CD4-positive, alpha-beta memory T cell (primary cell): ENCODE measurements at places on chromosomes 7 and 10. TPM values are rescaled to one million over a fixed set of nuclear protein-coding genes. Genes with fewer than 3 reads are reported as not detected.

HOXA4 gene
- 0.19 TPM for total RNA-seq

C7orf25 gene
- 9.2 TPM for total RNA-seq

DNA sequence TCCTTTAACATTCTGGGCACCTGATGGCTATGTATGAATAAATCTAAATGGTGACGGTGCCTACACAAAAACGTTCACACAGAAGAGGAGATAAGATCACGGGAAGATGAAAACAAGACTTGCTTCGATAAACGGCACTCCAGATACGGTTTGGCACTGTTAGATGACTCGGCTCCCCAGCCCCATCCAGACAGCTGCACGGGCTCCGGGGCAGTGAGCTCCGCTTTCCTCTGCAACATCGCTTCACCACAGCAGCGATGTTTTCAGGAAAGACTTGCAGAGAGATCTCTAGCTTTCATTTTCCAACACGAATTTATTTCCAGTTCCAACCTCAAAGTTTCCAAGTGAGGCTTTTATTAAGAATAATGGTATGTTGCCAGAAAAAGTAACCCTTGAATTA lies 132.1 kb downstream of the KLF6 start:
- peak; percentile 12 for DNase-seq

DNA sequence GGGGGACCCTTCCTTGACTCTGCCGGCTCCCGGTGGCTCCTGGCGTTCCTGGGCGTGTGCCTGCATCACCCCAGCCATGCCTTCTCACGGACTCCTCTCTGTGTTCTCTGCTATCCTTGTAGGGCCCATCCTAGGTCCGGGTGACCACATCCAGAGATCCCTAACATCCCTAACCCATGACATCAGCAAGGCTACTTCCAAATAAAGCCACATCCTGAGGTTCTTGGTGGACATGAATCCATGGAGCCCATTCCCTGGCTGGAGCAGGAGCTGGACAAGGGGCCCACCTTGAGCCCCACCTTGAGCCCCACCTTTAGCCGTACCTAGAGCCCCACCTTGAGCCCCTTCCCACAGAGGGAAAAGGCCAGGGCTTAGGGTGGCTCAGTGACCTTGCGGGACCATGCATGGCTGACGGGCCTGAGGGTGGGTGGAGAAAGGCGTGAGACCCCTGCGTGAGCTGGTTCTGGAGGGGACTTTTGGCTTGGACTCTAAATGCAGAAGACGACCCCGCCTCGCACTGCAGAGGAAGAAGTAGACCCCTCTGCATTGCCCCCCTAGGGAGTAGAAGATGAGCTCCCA lies 58.5 kb upstream of the INPP5A start:
- DNase-seq = no peak

DNA sequence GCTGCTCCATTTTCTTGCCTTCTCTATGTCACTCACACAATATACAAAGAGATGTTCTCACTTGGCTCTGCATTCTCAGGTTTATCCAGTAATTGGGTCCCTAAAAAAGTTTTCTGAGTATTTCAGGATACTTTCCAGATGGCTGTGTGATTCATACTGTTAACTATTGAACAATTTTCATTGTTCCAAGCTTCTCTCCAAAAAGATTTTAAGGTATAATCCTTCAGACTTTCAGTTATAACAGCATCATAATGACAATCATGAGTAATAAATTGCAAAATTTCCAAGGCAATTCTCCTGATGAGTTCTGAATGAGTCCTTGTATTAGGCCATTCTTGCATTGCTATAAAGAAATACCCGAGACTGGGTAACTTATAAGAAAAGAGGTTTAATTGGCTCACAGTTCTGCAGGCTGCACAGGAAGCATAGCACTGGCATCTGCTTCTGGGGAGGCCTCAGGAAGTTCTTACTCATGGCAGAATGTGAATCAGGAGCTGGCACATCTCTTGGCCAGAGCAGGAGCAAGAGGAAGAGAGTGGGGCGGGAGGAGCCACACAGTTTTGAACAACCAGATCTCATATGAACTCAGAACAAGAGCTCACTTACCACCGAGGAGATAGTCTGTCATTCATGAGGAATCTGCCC lies 148.1 kb downstream of the SLC16A9 start:
- DNase-seq = no peak

DNA sequence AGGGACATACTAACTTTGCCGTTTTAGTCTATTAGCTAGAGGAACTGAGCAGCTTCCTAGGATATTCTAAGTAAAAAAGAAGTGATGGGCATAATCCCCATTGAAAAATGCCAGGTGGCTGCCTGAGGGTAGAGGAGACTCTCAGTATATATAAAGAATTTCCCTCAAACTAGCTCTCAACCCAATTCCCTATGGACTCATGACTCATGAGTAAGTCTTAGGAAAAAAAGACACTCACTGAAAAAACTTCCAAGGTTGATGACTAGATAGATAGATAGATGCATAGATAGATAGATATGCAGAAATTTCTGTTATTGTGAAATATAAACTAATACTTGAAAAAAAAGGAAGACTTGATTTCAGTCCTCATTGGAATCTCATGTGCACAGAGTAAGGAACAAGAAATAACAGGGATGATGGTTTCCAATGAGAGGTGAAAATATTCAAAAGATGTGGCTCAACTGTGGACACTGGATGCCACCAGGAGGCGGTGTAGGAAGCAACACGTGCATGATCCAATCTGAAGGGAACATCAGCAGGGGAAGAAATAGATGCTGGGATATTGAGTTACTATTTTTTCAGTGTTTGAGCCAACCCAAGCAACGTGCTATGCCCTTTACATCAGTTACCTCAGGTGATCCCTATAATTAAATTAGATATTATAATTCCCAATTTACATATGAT lies 711.0 kb upstream of the LRRTM3 start:
- no peak for DNase-seq

DNA sequence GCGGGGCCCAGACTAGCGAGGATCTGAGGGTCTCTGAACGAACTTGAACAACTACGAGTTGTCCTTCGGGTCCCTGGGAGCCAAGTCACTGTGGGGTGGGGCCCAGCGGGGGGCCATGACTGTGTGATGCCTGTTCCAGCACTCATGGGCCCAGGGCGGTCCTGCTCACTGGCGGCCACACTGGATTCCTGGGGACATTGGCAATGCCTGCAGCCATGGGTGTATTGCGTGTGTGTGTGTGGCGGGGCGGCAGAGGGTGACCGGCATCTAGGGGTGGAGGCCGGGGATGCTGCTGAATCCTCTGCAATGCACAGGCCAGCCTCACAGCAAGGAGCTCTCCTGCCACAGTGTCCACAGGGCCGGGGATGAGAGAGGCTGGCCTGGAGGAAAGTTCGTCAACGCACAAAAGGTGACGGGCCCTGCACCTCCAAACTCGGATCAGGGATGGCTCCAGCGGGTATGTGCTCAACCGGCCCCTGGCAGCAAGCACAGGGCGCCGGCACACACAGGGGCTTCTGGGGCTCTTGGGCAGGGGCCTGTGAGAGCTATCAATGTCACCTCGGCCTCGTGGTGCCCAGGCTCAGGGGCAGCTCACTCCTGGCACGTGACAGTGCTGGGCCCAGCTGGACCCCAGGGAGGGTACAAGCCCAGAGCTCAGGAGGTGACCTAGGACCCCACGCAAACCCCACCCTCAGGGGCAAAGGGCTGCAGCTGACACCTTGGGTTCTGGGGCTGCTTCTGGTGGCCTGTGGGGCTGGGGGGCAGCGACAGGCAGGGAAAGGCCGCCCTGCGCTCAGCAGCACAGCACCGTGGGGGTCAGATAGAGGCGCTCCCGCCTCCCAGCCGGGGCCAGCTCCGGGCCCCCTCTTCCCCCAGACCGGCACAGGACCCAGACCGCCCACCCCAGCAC lies 27.9 kb downstream of the PAPOLB start:
- DNase-seq = no peak

DNA sequence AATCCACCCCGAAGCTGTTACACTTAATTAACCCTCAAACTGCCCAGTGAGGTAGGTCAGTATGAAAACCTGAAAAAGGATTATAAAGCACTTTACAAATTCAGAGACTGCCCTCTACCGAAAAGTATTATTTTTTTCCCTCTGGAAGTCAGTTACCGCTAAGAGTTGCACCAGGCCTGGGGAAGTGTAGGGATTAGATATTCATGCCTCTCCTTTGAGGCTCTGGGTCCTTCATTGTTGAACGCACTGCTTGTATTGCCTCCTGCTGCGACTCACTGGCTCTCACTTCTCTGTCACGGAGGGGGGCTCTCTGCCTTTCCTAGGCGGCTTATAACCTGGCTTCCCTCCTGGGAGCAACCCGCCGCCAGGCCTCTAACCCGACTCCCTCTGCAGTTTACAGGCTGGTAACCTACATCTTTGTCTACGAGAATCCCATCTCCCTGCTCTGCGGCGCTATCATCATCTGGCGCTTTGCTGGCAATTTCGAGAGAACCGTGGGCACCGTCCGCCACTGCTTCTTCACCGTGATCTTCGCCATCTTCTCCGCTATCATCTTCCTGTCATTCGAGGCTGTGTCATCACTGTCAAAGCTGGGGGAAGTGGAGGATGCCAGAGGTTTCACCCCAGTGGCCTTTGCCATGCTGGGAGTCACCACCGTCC lies 2.7 kb downstream of the RHBDD2 start:
- DNase-seq = no peak
